ENCODE measurements at places on chromosomes 5 and 9. TPM values are rescaled to one million over a fixed set of nuclear protein-coding genes. Genes with fewer than 3 reads are reported as not detected.

Gene DBH
- total RNA-seq = not detected

Gene TTC16
- not detected for total RNA-seq

Gene IFNE
- 22.3 TPM for total RNA-seq

Gene FCN1
- total RNA-seq = not detected

Gene SLC1A1
- total RNA-seq = 12.9 TPM

Gene ITGA2
- 29.1 TPM for total RNA-seq

Gene TMC1
- 0.86 TPM for total RNA-seq

Gene FOXI1
- not detected for total RNA-seq

Gene OGN
- not detected for total RNA-seq

Gene ROPN1L
- 0.29 TPM for total RNA-seq

Gene FBP1
- total RNA-seq = not detected

Gene SLC28A3
- under 0.01 TPM for total RNA-seq

Gene PCDHGA4
- 5.0 TPM for total RNA-seq

Gene TMEM252
- not detected for total RNA-seq

Gene NIPBL
- 22.3 TPM for total RNA-seq

Gene SPATA9
- 0.57 TPM for total RNA-seq

Gene MATR3
- 175 TPM for total RNA-seq

Gene CDX1
- 0.57 TPM for total RNA-seq

Gene SPINK6
- not detected for total RNA-seq

Gene PLAC8L1
- not detected for total RNA-seq

Gene SPINK13
- not detected for total RNA-seq

Gene SERINC5
- total RNA-seq = 10.5 TPM

Gene FOXD4L3
- not detected for total RNA-seq

Gene HAND1
- 0.14 TPM for total RNA-seq

Gene PFN3
- total RNA-seq = not detected

Gene LHFPL2
- 56.9 TPM for total RNA-seq

Gene WWC1
- total RNA-seq = 4.7 TPM

Gene BAG1
- 25.2 TPM for total RNA-seq

Gene FOXB2
- not detected for total RNA-seq

Gene ARHGEF39
- total RNA-seq = 6.3 TPM

Gene IFNA17
- not detected for total RNA-seq

Gene LCN6
- total RNA-seq = not detected

Gene MARCHF11
- total RNA-seq = not detected

All from placental pericyte (primary cell).